Non-pigmented ciliary epithelial cell (primary cell): ENCODE measurements at places on chromosomes 3 and 15.

- DNase-seq: peak; percentile 17
Observed at GRCh38 chr3:171753025-171753472, 57.2 kb downstream of the PLD1 start.

DNA sequence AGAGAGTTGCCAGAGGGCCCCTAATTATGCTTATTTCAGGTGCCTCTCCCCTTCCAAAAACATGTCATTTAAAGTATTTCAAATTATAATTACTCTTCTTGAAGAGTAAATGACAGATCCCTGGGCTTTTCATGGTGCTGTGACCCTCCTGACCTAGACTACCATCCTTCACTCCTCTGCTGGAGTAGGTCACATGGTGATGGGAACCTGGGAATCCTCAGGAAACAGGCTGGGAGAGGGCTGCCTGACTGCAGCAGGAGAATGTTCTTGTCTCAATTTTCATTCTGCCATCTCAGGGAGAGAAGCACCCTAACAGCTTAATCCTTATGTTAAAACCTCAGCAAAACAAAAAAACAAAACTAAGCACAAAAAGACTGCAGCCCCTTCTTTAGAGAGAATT, 24.6 kb downstream of the PGBD4 start:
- no peak for DNase-seq

DNA sequence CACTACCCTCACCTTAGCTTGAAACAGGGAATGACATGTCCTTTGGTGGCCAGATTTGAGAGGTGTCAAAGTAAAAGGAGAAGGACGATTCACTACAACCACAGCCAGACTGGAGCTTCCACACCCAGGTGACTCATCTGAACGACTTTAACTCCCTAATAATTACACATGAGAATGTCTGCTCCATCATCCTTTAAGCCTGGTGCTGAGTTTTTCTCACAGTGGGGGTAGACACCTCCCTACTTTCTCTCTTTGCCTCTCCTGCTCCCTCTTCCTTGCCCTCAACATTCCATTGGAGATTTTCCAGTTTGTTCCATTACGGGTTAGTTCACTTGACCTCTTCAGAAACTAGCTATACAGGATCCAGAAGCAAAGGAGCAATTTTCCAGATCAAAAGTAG, 154.3 kb upstream of the BHLHE40 start:
- peak; percentile 36 for DNase-seq

DNA sequence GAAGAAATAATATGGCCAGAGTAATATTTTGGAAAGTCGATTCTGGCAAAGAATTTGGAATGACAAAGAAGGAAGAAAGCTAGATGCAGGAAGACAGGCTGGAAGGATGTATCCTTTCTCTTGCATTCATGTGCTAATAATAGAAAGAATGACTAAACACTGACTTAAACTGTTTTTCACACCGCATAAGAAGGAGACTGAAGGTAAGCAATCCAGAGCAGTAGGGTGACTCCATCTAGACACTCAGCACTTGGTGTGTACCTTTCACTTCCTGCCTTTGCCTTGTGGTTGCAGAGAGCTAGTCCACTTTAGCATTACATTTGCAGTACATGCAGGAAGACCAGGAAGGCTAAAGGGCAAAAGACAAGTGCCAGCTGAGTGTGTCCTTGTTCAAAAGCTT, 234.6 kb downstream of the RBMS3 start:
- peak; percentile 37 for DNase-seq

- DNase-seq: no peak
Observed at GRCh38 chr3:156553705-156554356, 1.1 kb downstream of the SSR3 start.
